ENCODE measurements at places on chromosomes 7 and 10.

- no peak for DNase-seq
Observed at GRCh38 chr10:72691470-72691862, 477 bp upstream of the MCU start.

- DNase-seq: no peak
Observed at GRCh38 chr10:13851906-13852305, 265.1 kb downstream of the PRPF18 start.

DNA sequence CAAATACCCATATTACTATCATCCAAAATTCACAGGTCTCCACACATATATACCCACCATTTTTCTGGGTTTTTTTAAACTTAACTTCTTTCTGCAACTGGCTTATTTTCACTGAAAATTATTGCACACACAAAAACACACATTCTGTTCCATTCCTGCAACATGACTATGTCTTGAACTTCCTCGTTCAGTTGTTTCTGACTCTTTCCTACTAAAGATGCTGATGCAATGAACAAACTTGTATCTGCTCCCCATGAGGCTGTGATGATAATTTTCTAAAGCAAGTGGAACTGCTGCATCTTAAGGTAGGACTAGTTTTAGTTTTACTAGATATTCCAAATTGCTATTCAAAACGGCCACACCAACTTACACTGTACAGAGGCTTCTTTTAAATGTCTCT lies 77.7 kb downstream of the OSBPL3 start:
- DNase-seq: no peak

DNA sequence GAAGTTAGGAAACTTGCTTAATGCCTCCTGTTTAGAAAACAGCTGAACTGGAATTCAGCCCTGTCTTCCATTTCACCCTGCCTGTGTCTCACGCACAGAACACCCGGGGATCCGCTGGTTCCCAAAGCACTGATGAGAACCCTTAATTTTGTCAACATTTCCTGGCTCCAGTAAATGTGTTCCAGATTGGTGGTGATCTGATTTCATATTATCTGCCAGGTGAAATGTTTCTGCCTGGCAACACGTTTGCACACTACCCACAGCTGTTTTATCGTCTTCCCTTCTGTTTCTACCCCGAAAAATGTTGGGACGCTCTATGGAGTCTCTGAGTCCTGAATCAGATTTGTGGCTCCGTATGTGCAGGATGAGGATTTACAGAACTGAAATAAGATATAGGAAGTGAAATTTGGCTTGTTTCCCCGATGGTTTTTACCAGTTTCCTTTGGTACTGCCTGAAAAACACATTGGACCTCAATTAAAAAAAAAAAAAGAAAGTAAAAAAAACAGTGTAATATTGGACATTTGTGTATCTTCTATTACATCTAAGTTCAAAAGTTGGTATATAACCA lies 29.0 kb downstream of the MRC1 start:
- DNase-seq: no peak

GRCh38 chr7:153935095-153935494 lies 117.1 kb upstream of the DPP6 start:
- DNase-seq: no peak

DNA sequence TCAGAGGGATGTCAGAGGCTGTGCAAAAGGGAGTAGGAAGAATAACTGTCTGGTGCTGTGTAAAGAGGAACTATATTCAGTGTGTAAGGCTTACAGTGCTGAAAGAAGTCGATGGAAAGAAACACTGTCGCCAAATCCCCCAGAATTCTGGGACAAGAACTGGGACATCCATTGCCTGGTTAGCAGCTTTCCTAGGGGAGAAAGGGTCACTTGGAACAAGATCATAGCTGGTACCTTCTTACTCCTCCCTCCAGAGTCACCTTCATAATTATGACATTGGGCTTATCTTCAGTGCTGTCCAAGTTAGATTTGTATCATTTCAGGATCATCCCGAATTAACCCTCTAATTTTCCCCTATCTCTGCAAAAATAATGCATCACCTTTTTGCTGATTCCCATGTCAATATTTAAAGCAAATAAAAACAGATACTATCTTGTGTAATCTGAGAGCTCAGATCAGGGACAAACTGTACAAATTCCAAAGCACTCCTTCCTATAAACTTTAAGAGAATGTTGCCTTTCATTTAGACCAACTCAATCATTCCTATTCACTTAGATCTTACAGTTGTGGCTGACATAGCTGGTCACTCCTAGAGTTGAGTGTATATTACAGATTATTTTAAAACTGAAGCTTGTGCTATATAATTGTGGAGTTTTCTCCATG lies 96.5 kb downstream of the DNAH11 start:
- no peak for DNase-seq

- DNase-seq: no peak
Observed at GRCh38 chr7:16730937-16731336, 22.6 kb upstream of the TSPAN13 start.

DNA sequence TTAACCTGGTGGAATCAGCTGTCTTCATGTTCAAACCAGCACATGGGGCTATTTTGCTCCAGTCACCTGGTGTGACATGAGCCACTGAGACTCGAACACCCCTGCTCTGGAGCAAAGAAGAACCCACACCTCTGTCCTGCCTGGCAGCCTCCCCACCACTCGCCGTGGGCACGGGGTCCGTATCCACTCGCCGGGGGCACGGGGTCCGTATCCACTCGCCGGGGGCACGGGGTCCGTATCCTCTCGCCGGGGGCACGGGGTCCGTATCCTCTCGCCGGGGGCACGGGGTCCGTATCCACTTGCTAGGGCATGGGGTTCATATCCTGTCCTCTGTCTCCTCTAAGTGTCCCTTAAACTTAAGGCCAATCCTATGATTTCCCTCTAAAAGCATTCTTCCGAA lies 558.7 kb downstream of the PTPRN2 start:
- no peak for DNase-seq
